Nucleus accumbens (tissue), 56 donors: ENCODE measurements at places on chromosomes 2 and 18.

DNA sequence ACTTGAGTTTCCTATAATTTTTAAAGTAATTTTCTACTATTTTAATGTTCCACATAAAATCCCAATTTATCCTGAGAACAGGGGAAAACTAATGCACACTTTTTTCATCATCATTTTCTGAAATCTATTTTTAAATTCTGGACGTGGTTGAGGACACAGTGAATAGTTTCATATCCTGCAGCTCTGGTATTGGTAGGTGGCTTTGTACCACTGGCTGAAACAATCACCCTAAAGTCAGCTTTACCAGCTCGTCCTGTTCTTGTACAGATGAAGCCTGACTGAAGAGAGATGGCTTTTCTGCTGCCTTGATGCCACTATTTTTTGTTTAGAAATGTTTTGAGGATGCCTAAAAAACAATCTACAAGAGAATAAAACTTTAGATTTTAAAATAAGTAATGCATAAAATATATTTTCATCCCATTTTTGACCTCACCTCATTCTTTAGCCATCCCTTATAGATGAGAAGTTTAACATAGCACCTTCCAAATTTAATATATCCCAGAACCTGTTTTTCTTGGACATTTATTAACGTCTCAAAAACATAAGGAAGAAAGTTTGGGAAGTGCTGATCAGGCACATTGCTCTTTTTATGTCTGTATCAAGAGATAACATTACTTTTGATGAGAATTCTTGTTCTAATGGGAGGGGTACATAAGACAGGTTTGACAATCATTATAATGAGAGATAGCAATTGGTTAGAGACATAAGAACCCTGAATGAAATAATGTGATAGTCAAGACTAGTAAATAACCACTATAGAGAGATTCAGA lies 80.9 kb downstream of the GALNT1 start:
- no peak for DNase-seq

DNA sequence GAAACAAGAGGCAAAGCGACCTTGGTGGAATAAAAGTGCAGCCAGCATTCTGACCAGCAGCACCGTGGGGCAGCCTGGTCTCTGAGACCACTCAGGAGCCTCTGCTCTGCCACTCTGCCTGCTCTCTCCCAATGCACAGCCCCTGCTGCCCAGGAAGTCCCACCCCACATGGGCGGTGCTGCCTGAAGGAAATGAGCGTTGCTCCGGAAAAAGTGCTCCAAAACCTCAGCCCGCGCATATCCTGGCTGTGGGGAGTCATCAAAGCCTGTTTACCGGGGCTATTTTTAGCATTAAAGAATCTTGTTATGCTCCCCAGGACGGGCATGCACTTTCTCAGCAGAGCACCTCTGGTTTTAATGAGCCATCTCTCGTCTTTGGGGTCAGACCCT lies 54.5 kb downstream of the EPAS1 start:
- no peak for DNase-seq

- DNase-seq: no peak
These were observed 796 bp upstream of the DYSF start for GRCh38 chr2:71452565-71452964.

GRCh38 chr2:44994377-44994776 lies 14.9 kb downstream of the SIX2 start:
- no peak for DNase-seq

DNA sequence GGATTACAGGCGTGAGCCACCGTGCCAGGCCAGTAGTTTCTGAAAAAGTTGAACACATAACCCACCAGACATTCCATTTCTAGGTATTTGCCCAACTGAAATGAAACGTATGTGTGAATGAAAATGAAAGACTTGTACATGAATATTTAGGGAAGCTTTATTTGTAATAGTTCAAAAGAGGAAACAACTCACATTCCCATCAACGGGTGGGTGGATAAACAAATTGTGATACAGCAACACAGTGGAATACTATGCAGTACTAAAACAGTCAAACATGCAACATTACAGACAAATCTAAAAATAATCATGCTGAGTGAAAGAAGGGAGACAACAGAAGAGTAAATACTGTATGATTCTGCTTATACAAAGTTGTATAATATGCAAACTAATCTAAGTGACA lies 46.8 kb downstream of the TMEM131 start:
- DNase-seq: no peak

DNA sequence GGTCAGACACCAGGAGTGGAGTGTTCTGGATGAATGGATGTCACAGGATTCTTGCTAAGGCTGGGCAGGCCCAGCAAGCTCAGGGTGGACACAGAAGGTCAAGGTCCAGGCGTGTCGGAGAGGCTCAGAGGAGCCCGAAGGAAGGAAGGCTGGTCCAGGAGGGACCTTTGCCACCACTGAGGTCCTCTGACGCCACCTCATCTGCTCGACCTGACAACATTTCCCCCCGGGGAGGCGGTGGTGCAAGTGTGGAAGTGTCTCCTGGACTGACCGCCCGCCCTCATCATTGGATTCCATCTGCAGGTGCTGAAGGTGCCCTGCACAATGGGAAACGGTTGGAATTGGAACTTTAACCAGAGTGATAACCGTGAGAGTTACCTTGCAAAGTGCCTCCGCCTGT lies 124.6 kb downstream of the RTP5 start:
- no peak for DNase-seq

DNA sequence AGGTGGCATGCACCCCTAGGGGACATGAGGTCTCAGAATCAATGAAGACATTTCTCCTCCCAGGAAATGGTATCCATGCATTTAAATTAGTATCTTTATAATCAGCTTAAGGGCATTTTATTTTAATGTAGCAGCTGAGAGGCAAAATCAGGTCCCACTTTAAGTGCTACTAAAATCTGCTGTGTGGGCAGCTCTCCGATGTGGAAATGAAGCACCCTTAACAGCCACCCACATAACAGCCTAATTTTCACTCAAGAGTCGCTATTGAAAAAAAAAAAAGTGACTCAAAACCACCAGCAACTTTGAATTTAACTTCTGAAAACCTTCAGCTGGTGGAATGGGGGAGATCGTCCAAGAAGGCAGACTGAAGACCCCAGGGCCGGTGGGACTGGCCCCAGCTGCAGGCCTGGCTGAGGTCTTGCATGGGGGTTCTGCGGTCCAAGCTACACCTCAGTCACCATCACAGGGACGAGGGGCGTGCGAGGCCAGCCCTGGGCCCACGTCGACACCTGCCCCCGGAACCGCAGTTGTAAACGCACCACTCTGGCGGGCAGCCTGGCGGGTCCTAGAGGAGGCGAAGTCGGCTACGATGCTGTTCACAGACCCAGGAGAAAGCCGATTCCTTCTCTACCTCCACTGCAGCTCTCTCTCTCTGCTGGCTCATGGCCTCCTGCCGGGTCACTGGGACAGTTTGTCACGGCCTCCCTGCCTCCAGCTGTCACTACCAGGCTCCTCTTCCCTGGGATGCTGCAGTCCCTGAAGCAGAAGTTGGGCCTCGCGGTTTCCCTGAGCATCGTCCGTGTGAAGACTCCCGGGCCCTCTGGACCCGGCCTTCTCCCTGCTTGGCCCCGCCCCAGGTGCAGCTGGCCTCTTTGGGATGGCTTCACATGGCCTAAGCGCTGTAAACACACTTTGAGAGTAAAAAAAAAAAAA lies 111.9 kb downstream of the KCNF1 start:
- DNase-seq: no peak

- DNase-seq: no peak
These were observed 191.9 kb downstream of the MYO3B start for GRCh38 chr2:170369894-170370293.

- DNase-seq: no peak
These were observed 57.0 kb downstream of the ZNF407 start for GRCh38 chr18:74654638-74655037.

DNA sequence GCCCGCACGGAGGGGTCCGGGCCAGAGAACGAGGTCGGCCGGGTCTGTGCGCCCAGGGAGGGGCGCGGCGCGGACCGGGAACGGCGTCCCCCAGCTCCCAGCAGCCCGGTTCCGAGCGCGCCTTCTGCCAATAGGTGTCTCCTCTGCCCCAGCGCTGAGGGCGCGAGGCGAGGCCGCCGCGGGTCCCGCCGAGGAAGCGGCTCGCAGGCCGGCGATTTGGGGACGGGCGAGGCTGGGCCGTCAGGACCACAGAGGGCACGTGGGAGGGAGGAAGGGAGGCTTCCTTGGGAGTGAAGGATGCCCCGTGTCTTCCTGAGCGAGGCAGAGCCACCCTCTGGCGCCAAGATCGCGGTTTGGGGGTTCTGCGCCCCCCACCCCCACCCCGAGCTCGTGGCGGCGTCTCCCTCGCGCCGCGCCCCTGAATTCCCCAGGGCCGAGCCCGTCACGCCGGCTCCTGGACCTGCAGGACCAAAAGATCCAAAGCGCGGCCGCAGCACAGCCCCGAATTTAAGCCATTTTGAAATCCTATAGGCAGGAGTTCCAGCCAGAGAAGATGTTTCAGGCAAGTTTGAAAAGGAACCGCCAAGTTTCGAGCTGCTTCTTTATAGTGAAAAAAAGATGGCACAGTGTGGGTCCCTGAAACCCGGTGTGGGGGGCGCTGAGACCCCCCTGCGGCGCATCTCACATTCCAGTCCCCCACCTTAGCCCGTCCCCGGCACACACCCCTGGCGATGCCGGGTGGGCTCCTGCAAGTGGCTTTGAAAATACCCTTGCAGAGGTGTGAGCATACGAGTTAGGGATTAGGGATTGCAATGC lies 909 bp downstream of the NFATC1 start:
- no peak for DNase-seq

DNA sequence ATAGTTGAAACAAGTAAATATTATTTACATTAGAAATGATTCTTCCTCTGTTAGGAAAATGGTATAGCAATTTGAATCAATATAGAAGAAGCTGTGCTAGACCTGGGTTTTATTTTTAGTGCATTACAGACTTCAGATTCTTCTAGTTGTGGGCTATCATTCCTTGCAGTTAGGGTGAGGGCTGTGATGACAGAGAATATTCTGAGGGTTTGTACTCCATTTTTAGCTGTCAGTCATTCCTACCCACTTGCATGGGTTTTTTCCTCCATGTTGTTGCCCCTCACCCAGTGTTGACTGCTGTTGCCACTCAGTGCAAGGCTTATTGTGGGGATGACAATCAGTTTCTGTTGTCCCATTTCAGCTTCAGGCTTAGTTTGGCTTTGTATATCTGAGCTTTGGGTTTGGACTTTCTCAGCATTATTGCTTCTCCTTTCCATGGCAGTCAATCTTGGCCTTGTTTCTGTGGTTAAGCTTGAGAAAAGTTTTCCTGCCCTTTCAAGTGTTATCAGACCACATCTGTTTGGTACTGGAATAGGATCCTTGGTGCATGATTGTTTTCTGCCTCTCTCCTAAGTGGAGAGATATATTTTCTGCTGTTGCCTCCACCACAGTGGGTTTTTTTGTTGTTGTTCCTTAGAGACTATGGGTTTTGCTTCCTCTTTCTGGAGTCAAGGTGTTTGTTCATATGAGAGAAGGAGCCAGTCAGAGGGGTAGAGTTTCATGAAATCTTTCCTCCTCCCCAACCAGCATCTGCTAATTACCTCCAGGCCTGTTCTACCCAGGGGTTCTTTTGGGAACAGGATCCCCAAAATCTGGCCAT lies 312.7 kb upstream of the CWC22 start:
- DNase-seq: no peak

- DNase-seq: no peak
These were observed 867.9 kb upstream of the POU3F3 start for GRCh38 chr2:103986001-103986400.

DNA sequence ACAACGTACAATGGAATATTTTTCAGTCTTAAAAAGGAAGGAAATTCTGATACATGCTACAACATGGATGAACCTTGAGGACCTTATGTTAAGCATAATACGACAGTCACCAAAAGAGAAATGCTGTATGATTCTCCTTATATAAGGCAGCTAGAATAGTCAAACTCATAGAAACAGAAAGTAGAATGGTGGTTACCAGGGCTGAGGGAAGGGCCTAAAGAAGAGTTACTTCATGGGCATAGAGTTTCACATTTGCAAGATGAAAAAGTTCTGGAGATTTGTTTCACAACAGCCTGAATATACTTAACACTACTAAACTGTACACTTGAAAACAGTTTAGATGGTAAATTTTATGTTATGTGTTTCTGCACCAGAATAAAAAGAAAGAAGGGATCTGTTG lies 113.3 kb downstream of the GALNT1 start:
- DNase-seq: no peak

DNA sequence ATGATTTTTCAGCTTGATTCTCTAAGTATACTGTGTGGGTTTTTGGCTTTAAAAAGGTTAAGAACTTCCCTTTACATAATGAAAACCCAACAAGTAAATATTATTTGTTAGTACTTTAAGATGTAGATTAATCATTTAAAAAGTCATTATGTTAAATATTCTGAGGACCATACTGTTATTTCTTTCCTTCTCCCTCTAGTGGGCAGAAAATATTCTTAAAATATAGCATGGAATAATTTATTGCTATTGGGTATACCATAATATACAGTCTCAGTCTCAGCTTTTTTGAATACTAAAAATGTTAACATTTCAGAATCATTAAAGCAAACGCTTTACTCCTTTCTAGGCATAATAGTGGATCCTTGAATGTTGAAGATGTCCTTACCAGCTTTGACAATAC lies 28.1 kb downstream of the CAMKMT start:
- no peak for DNase-seq

GRCh38 chr2:86045541-86045940 lies 60.1 kb downstream of the POLR1A start:
- no peak for DNase-seq

DNA sequence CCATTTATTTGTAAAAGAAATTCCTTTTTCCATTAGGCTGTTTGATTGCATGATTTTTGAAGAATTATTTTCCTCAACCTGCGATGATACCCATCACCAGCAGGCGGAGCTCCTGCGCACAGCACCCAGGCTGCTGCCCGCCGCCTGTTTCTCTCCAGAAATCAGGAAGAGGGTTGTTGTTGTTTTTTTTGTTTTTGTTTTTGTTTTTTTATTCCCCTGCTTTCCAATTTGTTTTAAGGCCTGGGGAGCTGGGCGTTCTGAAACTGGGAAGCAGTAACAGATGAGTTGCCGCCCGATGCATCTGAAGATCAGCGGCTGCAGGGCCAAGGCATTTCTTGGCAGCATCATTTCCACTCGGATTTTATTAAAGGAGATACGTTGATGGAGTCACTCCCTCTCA lies 132.1 kb downstream of the MBP start:
- DNase-seq: peak; percentile 30

- DNase-seq: no peak
These were observed 185.0 kb upstream of the SMIM21 start for GRCh38 chr18:75612456-75612855.

DNA sequence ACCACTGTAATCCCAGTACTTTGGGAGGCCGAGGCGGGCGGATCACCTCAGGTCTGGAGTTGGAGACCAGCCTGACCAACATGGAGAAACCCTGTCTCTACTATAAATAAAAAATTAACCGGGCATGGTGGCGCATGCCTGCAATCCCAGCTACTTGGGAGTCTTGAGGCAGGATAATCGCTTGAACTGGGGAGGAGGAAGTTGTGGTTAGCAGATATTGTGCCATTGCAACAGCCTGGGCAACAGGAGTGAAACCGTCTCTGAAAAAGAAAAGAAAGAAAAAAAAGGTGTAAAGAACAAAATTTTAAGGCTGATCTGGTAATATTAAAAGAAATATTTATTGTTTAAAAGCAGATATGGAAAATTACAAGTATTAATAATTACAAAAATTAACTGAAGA lies 29.7 kb downstream of the ZNF804A start:
- DNase-seq: no peak
